NCI-H446 treated with DMSO at 0.1 percent for 48 hours (cell line): ENCODE measurements at places on chromosomes 13 and 19.

- DNase-seq = no peak
Measured at GRCh38 chr19:34900245-34900644, 26.5 kb upstream of the ZNF30 start.

GRCh38 chr13:20616059-20616797 is 49.3 kb downstream of the IFT88 start:
- DNase-seq = no peak

DNA sequence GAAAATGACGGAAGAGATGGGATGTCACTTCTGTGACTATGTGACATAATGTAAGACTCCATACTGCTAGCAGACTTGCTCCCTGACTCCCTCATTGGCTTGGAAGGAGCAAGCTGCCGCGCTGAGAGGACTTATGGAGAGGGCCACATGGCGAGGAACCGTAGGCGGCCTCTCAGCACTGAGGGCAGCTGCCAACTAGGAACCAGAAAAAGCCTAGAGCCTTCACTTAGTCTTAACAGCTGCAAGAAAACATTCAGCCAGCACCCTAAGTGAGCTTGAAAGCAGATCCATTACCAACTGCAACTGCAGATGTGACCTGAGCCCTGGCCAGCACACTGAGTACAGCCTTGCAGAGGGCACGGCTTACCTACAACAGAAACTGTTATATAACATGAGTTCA is 33.9 kb downstream of the USP12 start:
- peak; percentile 61 for DNase-seq

DNA sequence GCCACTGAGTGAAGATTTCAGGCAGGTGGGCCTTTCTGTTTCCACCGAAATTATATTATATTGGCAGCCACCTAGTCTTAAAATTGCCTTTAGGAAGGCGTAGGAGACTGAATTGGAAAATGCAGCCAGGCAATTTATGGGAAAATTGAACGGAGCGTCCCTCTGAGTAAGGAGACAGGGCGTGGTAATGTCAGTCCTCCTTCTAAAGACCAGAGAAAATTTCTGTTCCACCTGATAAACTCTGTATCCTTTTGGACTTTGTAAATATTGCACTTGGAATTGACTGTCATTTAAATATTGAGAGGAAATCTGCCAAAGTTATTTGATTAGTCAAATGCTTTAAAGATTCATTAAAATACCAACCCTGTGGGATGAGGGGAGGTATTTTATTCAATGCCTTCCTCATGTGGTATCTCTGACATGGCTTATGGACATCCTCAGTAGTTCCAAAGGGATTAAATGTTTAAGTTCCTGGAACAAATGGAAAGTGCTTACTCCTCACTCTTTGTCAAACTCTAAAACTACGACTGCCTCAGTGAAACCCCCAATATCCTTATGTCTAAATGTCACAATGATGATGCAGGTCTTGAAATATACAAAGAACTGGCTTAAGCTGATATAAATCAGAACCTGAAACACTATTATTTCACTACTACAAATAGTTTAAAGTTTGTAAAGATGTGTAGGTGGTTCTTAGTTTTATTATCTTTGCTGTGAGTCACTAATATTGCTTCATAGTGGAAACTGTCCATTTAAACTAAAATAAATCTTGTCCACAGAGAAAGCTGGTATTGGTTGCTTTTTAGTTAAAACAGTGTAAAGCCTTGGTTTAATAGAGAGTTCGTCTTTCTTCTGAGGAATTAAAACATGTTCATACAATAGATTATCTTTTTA is 203.2 kb downstream of the FGF14 start:
- no peak for DNase-seq

DNA sequence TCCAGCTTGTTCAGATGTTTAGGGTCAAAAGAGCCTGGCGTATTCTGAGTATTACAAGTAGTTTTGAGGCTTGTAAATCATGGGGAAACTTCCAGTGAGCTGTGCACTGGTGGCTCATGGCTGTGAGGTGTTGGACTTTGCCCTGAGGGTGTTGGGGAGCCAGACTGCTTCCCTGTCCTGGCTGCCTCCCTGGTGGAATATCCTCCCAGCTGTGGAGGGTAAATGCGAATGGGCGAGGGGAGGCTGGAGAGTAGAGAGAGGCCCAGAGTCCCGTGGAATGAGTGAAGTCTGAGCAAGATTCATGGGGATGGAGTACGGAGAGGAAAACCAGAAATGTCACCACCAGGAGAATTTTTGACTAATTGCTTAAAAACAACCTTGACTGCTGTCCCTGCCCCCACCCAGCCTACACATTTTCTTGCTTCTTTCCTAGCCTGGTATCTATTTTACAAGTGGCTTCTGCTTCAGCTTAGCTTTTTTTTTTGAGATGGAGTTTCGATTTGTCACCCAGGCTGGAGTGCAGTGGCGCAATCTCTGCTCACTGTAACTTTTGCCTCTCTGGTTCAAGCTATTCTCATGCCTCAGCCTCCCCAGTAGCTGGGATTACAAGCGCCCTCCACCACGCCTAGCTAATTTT is 3.7 kb downstream of the SNRPA start:
- DNase-seq = no peak

DNA sequence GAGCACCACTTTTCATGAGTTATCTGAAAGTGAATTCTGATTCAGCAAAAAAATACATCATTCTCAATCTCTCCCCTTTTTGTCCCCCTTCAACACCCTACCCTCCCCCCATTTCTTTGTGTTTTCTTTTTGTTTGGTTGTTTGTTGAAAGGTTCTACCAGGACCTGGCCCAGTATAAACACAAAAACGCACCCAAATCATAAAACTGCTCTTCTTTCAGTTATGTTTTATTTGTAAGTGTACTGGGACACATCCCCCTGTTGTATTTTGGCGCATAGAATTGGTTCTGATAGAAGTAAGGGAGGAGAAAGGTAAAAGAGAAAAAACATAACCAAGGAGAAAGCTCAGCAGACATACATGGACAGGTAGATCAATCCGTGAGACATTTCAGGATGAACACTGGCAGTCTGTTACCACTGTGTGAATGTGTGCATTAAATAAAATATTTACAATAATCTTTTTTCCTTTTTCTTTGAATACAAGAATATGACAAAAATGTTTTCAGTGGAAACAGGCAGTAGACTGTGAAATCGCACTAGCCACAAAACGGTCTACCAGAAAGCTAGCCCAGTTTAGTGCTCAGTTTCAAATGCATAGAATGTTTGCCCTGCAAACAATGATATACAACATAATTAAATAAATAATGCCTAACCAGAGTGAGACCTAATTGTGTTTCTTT is 4.2 kb downstream of the POU4F1 start:
- DNase-seq = no peak

GRCh38 chr19:33668968-33669367 is 47.2 kb downstream of the CHST8 start:
- DNase-seq = no peak
